ENCODE measurements at places on chromosomes 13 and 19.
A peak's percentile ranks its signal among the peaks of the same experiment; 100 is the strongest.

GRCh38 chr19:18634612-18635297, 2.1 kb upstream of the KLHL26 start:
- DNase-seq = no peak

- peak; percentile 38 for DNase-seq
Measured at GRCh38 chr19:57708641-57709361, at the start of gene ZNF154. Gene ZNF154, minus strand, starts transcription at chr19:57709204. Its CDS starts 233 bp downstream, at chr19:57708971.

DNA sequence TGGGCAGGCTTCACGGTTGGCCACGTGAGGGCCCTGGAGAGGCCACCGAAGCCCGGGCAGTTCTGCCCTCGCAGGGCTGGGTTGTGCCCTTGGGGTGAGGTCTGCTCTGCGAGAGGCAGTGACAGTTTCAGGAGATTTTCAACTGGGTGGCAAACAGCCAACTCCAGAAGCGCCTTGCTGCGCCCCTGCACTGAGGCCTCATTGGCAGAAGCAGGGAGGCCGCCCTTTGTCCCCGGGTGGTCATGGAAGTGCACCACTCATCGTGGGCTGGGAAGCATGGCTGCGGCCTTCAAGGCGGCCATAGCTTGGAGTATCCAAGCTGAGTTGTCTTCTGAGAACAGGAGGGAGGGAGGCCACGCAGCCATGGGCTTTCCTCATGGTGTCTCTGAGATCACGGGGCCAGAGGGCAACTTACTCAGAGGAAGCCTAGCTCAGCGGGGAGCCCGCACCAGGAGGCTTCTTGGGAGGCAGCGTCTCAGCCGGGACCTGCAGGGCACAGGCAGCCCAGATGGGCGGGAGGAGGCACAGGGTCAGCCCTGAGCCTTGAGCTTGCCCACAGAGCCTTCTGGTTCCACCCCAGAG, 14.8 kb downstream of the PLEKHJ1 start:
- no peak for DNase-seq

DNA sequence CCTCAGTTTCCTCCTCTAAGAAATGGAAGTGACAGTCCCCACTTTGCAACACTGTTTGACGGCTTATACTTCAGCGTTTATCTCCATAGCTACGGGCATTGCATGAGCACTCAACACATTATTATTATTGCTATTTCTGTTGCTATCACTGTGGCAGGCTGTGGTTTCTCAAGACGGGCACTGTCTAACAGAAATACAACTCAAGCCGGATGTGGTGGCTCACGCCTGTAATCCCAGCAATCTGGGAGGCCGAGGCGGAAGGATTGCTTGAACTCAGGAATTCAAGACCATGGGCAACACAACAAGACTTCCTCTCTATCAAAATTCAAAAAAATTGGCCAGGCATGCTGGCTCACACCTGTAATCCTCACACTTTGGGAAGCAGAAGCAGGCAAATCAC, 4.9 kb upstream of the ZSWIM4 start:
- no peak for DNase-seq

DNA sequence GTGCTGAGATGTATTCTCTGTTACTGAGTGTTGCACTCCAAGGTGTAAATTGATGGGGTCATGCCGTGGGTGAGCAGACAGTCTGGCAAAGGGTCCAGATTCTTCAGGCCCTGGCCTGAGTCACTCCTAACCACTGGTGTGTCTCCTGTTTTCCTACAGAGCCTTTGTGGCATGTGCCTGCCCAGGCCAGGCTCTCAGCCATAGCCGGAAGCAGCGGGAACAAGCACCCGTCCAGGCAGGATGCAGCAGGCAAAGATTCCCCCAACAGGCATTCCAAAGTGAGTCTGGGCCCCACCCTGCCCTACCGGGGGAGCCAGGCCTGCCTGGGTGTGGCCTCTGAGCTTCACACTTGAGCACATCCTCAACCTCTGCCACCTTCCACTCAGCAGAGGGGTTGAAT, 61.9 kb downstream of the DPF1 start:
- DNase-seq = no peak

DNA sequence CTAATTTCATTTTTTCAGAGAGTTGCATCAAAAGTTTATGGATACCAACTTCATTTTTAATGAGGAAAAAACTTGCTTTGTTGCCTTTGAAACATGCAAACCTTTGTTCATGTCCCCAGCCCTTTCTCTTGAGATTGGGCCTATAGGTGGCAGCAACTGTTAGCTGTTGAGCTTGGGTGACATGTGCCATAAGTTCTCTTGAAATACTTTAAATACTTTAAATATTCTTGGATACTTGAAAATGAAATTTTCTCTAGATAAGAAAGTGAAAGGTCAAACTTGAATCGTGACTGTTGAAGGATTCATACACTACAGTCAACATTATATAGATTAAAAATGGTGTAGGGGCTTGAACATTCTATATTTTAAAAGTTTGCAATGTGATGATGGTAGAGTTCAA, 294.9 kb downstream of the NDFIP2 start:
- no peak for DNase-seq

DNA sequence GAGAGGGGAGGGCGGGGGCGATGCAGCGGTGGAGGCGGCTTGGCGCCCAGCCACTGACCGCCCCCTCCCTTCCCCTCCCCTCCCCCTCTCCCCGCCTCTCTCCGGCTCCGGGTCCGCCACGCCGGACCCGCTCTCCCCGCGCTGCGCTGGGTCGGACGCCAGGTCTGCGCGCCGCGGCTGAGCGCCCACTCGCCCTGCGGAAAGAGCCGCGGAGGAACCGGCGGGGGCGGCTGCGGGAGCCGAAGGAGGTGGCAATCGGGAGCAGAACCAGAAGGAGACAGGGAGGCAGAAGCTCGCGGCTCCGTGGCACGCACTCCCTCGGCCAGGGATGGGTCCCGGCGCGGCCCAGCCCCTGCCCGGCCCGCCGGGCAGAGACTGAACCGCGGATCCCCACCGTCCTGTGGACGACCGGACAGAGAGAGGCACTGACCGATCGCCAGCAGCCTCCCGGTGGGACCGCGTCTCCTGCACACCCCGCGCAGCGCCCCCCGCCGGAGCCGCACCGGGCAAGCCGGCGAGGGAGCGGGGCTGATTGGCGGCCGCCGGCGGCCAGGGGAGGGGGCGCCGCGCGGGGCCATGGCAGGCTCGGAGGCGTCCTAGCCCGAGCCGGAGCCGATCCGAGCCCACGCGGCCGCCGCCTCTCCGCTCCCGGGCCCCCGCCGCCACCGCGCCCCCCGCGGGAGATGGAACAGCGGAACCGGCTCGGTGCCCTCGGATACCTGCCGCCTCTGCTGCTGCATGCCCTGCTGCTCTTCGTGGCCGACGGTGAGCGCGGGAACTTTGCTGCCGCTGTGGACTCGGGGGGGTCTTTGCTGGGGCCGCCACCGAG, at the start of gene VSTM2B:
VSTM2B (plus strand) TSS at position 94 of the 829 bp plus-strand sequence; CDS start at position 684, 590 bp downstream.
- DNase-seq = no peak

GRCh38 chr13:21625366-21625765, 21.4 kb upstream of the MICU2 start:
- no peak for DNase-seq

DNA sequence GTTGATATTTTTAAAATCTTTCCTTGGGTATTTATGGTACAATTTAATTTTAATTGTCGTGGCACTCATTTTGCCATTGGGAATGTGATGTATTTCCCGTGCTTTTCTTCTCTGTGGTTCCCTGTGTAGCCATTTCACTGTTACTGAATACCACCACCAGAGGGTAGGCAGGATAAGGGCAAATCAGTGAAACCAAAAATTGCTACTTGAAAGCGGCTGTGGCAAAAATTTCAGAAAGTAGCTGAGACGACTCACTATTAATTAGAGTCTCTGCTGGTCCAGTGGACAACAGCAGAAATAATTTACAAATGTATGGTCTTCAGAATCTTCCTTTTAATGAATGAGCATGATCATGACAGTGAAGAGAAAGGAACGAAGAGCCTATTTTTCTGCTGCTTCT, 34.4 kb upstream of the MIR17HG start:
- peak; percentile 9 for DNase-seq

DNA sequence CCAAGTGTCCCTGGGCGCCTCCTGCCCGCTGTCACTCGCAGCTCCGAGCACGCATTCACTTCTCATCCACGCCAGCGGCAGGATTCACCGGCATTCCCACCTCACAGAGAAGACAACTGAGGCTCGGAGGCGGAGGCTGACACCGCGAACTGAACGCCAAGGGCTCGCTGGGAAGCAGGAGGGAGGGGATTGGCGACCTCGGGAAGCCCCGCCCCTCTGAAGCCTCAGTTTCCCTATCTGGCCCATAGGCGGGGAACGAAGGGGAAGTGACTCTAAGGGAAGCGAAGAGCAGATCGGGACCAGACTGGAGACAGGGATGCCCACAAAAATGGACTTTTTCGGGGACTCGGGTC, 256 bp downstream of the MICOS13 start:
- no peak for DNase-seq

DNA sequence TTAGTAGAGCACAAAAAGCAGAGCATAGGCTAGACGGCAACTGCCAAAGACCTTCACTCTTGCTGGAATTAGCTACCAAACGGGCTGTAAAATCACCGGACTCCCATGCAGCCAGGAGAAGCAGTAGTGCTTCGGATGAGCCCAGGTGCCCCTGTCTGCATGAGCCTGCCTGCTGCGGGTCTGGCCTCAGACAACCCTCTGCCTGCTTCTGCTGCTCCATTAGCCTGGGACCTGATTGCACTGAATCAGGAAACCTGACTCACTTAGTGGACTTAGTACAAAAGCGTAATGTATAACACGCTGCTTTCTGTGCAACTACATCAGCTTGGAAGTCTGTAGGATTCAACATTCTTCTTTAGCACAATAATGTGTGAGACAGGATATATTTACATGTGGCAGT, 170.0 kb downstream of the LMO7 start:
- no peak for DNase-seq

DNA sequence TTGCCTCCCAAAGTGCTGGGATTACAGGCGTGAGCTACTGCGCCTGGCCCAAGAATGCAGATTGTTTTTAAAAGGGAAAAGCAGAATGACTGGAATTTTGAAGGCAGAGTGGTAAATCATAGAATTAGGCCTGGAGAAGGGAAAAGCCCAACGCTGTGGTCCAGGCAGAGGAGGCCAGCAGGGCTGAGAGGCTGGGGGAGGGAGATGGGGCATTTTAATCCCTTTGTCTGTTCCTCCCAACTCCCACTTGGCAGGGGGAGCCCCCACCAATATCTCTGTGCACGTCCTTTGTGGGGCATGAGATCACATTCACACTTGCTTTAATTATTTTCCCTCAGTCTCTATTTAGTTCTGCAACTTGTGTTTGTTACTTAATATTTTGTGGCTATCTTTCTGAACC, 54.4 kb upstream of the RANBP3 start:
- no peak for DNase-seq

- no peak for DNase-seq
Measured at GRCh38 chr13:79128158-79128557, 277.9 kb downstream of the RBM26 start.

GRCh38 chr13:20428666-20429644, 96.7 kb downstream of the CRYL1 start:
- no peak for DNase-seq

DNA sequence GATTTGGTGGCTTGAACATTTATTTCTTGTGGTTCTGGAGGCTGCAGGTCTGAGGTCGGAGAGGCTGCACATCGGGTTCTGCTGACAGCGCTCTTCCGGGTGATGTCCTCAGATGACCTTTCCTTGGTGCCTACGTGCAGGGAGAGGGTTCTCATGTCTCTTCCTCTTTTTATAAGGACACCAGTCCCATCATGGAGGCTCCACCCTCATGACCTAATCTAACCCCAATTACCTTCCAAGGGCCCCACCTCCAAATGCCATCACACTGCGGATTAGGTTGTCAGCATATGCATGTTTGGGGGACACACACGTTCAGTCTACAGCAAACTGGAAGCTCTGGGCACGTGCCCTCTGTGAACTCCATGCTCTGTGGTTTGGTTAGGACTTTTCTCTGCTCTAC, 338.6 kb downstream of the FGF9 start:
- DNase-seq = no peak

DNA sequence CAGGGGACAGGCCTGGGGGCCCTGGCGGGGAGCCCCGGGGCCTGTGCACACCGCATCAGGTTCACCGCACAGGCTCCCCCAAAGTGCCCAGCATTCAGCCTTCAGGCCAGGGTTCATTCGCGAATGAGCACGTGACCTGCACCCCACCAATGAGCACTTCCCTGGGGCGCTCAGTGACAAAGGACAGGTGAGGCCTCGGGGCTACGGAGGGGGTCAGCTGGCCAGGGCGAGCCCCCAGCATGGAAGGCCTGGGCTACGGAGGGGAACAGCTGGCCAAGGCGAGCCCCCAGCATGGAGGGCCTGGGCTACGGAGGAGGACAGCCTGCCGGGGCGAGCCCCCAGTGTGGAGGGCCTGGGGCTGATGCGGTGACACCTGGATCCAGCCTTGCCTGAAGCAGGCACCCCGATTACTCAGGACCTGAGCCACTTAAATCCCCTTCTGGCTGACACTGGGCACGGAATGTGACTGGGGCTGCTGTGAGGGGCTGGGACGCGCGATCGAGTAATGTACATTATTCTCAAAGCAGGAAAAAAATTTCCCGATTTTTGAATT, 23.1 kb downstream of the TCF3 start:
- no peak for DNase-seq

- DNase-seq = no peak
Measured at GRCh38 chr19:42048992-42049391, 21.0 kb downstream of the GRIK5 start.

DNA sequence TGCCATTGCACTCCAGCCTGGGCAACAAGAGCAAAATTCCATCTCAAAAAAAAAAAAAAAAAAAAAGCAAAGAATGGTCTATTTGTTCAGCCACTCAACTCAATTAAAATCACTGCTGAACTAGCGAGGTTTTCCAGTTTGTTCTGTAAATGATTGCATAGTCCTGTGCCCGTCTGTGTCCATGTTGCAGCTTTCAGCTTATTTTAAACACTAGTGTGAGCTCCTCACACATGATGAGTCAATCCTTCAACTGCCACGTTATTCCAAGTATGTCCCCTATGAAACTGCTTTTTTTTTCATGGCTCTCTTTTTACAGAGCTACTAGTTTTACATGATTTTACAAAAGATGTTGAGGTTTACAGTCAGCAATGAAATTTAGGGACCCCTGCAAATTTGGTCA, 12.2 kb downstream of the SUGP2 start:
- DNase-seq = no peak

GRCh38 chr19:41934849-41935374, 6.7 kb upstream of the ERFL start:
- DNase-seq = peak; percentile 80

DNA sequence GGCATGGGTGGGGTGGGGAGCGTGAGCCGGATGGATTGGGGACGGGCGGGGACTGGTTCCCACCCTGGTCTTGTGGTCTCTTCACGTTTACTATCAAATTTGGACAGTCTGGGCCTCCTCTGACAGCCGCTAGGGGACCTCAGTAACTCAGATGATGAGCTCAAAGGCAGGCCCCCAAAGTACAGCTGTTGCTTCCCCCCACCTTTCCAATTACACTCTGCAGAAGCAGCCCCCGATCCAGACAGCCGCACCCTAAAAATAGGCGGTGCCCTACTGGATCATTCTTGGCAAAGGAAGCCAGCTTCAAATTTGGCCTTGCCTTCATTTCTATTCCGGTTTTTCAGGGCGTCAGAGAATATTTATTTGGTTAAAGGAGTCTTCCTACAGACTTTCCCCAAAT, 1.9 kb upstream of the FOXO1 start:
- DNase-seq = peak; percentile 44
